ENCODE measurements at places on chromosomes 6 and 20.

DNA sequence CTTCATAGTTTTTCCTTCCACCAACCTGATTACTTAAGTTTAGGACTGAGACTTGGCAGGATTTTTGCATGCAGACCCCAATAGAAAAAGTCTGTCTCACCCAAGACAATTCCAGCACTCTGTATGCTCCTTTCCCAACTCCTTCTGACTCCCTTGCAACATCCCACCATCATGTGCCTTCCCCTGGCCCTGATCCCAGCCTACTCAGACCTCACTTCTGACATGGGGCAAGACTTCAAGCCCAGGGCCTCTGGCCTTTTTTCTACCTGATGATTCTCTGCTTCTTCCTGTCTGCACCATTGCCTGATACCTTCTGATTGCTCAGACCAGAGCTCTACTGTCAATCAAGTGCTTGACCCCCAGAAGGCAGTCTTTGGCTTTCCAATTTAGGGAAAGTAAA is 96.6 kb downstream of the HAO1 start:
- DNase-seq, result no peak

DNA sequence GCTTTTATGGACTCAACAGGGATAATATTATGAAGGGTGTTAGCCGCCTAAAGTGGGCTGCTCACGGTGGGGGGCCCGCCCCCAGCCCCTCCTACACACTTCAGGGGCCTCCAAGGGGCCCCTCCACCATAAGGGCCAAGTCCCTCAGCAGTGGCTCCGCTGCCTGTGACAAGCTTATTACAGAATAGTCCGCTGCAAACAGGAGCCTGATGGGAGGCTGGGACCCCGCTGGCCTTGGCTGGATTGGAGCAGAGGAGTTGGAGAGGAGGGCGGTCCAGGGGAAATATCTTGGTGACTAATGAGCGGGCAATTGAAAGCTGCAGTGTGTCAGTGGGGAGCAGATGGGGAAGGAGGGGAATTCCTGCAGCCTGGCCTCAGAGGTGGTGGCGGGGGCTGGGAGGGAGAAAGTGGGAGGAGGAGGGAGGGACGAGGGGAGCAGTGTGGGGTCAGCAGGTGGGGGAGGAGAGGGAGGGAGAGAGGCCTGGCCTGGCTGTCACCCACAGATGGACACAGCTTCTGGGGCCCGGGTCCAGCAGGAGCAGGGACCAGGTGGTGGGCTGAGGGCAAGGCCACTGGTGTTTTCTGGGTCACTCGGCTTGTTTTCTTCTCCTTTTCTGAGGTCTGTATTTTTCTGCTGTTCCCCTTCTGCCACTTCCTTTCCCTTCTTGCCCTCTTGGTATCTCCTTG is 57.6 kb upstream of the FOXP4 start:
- no peak for DNase-seq

GRCh38 chr6:159473475-159474263 is 219.4 kb downstream of the SOD2 start:
- no peak for DNase-seq

GRCh38 chr6:21753241-21754108 is 159.9 kb downstream of the SOX4 start:
- no peak for DNase-seq

DNA sequence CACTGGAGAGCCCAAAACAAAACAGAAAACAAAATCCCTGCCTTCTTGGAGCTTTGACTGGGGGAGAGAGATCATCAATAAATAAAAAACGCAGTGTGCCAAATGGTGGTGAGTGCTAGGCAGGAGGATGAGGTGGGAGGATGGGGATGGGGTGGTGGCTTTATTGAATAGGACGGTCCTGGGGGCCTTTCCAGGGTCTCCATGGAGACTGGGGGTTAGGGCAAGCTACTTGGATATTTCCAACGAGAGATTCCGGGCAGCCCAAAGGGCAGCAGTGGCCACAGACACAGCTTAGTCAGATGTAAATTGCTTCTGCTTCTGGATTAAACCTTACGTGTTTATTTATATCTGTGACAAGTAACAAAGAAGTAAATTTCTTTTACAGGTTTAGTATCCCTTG is 700.1 kb downstream of the QKI start:
- DNase-seq, result no peak

DNA sequence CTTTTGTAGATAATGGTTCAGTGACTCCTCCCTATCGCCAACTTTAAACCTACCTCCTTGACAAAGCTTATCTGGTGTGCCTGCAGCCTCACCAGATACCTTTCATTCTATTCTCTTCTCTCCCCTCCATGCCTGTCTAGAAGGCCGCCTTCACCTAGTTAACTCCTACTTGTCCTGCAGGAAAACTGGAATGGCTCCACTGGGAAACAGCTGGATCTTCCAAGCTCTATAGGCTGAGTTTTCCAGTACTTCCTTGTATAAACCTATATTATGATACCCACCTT is 6.2 kb downstream of the PRKN start:
- no peak for DNase-seq

DNA sequence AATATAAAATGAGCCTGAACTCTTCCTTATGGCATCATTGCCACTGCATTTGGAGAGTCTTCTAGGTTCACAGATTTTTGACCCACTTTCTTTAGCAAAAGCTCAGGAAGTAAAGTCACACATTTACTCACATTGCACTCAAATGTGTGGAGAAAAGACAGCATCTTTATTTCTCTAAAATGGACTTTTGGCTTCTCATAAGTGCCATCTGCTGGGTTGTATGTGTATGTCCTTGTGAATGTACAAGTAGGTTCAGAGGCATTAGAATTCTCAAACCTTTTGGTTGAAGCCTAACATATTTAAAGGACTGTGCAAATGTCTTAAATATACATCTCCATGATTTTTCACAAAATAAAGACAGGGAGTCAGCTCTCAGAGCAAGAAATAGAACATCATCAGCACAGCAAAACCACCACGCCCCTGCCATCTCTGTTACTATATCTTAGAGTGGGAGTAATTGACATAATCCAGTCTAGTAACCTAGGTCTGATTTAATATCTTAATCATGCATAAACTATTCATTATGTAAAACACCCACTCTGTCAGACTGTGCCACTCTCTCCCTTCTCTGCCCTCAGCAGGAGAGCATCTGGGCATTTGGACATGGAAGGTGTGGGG is 42.2 kb upstream of the SPTLC3 start:
- no peak for DNase-seq

- no peak for DNase-seq
Measured at GRCh38 chr20:12902992-12903391, 105.8 kb upstream of the SPTLC3 start.

DNA sequence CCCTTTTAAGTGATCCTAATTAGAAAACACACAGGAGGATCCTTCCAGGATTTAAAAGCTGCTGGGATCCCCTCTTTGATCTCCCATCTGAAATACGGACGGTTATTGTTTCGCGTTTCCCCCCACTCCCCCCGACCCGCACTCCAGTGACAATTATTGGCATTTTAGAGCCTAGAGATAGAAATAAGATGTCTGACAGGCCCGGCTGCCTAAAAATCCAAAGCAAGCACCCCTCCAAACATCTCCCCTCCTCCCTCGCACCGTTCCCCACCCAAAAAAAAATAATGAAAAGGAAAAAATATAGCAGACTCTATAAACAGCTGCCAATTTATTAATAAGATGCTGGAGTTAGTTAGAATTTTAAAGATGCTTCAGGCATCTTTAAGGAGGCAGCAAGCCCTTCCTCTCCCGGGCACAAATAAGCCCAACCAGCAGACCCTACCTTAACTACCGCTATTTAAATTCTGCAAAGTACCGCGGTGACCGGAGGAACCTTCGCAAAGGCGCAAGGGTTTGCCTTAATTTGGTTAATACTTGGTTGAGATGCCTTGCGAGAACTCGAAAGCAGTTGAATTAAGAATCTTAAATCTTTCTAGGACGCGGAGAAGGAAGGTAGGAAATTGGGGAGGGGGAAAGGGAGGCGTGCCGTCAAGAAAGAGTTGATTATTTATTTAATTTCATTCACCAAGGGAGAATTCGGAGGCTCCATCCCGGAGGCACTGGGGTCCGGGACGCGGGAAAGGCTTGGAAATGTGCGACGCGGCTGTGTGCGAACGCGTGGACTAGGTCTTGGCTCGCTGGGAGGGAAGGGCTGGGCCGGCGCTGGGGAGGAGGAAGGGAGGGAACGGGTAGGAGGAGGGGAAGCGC is 1.5 kb upstream of the ISM1 start:
- DNase-seq, result no peak

Data from esophagus squamous epithelium (tissue), 5 donors.